Lung (tissue), 17 donors: ENCODE measurements at places on chromosomes 1 and 21. TPM values are rescaled to one million over a fixed set of nuclear protein-coding genes. Genes with fewer than 3 reads are reported as not detected.

The MOV10 gene
- 51.3 TPM for total RNA-seq

The CLEC20A gene
- not detected for total RNA-seq

The LHX8 gene
- not detected for total RNA-seq

The NGF gene
- 0.40 TPM for total RNA-seq

The RNPC3 gene
- total RNA-seq = 60.5 TPM

The CD1B gene
- not detected for total RNA-seq

The LAD1 gene
- 17.8 TPM for total RNA-seq

The NBPF4 gene
- not detected for total RNA-seq

The PDC gene
- not detected for total RNA-seq

The HSPB7 gene
- 34.2 TPM for total RNA-seq

GRCh38 chr1:221565711-221566110 lies 176.2 kb downstream of the DUSP10 start:
- DNase-seq = no peak
- H3K36me3 ChIP-seq = no peaks in the 10 kb centered on the region
- H3K4me3 ChIP-seq = no peak overlapping the region
- no peak overlapping the region for H3K27ac ChIP-seq
- no peaks in the 10 kb centered on the region for H3K4me1 ChIP-seq

DNA sequence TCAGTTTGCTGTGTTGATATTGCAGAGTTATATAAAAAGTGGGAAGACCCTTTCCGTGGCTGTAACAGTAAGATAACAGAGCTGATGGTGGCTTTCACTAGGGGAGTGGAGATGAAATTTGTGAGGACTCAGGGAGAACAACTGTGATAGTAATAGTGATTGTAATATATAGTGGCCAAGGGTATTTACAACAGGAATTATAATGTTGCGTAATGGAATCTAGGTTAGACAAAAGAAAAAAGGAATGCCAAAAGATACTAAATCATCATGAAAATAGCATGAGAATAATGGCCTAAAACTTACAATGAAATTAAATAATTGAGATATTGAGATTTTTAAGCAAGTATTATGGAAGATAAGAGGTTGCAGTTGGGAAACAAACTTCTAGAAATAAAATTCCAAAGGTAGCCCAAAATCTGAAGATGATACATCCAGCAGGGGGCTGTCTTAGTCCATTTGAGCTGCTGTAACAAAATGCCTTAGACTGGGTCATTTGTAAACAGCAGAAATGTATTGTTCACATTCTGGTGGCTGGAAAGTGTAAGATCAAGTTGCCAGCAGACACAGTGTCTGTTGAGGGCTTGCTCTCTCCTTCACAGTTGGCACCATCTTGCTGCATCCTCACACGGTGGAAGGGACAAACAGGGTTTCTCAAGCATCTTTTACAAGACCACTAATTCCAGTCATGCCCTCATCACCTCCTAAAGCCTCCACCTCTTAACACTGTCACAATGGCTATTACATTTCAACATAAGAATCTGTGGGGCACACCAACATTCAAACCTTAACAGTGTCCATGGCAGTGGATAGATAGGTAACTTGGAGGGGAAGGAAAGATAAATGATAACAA lies 711.2 kb downstream of the MRPL39 start:
- H3K4me1 ChIP-seq = no peaks in the 10 kb centered on the region
- H3K36me3 ChIP-seq = no peaks in the 10 kb centered on the region
- no peak overlapping the region for H3K4me3 ChIP-seq
- DNase-seq = peak; percentile 51

DNA sequence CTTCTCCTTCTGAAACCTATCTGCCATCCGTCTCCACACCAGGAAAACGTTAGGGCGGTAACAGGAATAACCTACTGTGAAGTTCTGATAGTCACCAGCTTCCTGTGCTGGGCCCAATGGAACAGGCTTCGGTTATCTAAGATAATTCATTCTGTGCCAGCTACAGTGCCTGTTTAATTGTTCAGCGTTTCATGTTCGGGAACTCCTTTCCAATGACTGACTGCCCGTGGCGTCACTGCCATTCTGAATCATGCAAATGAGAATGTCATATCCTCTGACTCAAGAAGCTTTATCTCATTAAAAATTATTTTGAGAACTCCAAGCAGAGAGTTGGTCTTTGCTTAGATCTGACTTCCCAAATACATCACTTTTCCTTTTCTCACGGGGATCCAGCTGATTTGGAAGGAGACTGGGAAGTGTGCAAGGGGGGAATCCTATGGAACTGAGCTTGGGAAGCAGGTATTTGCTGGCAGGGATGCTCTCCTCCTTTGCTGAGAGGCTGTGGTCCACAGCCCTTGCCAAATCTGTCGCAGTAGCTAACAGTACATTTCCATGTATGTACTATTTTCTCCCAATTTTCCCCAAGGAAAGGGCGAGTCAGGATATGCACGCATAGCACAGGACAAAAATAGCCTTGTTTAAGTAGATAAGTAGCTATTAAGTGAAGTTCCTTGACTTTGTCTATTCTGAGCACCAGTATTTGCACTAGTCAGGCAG lies 358.7 kb downstream of the LTN1 start:
- H3K27me3 ChIP-seq = no peaks in the 10 kb centered on the region
- H3K4me1 ChIP-seq = peaks cover 2% of the 10 kb centered on the region
- no peaks in the 10 kb centered on the region for H3K36me3 ChIP-seq
- DNase-seq = no peak
- no peak overlapping the region for H3K4me3 ChIP-seq

GRCh38 chr1:166273618-166274017 lies 106.8 kb upstream of the FAM78B start:
- H3K4me3 ChIP-seq = no peak overlapping the region
- H3K27me3 ChIP-seq = no peaks in the 10 kb centered on the region
- no peak overlapping the region for H3K27ac ChIP-seq
- H3K4me1 ChIP-seq = no peaks in the 10 kb centered on the region

- no peak for DNase-seq
- no peaks in the 10 kb centered on the region for H3K4me1 ChIP-seq
- H3K27ac ChIP-seq = no peak overlapping the region
Observed at GRCh38 chr21:28767523-28767922, 225.2 kb downstream of the LTN1 start.

DNA sequence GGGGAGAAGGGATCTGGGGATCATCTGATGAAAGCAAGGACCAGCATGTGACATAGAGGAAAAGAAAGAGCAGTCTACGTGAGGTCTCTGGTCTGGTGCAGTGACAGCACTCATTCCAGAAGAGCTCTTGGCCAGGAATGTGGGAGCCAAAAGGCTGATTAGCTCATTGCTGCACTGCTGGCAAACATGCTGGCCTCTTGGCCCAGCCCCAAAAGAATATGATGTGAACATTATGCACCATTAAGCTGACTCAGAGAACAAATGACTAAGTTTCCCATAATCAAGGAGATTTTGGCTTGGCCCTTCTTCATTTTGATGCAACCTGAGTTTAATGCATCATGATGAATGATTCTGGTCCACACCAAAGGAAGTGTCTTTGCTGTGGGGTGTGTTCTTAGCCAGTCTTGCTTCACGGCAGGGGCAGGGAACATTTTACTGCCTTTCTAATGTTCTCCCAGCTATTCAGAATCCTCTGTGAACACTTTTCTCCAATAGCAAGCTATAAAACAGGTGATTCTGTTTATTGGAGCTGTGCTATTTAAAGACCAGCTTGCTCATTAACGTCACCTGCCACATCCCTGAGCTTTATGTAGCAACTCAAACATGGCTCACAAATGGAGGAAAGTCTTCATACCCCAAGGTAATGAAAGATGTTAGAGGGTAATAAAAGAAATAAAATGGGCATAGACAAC lies 55.1 kb downstream of the PCBP3 start:
- no peaks in the 10 kb centered on the region for H3K4me1 ChIP-seq
- no peaks in the 10 kb centered on the region for H3K36me3 ChIP-seq
- peak; percentile 70 for DNase-seq
- no peaks in the 10 kb centered on the region for H3K27me3 ChIP-seq
- H3K4me3 ChIP-seq = no peak overlapping the region

GRCh38 chr21:43825936-43826622 lies 36.7 kb downstream of the RRP1 start:
- peak; percentile 72 for DNase-seq
- H3K4me1 ChIP-seq = no peaks in the 10 kb centered on the region
- no peak overlapping the region for H3K27ac ChIP-seq
- no peak overlapping the region for H3K4me3 ChIP-seq
- no peaks in the 10 kb centered on the region for H3K36me3 ChIP-seq
- H3K27me3 ChIP-seq = no peaks in the 10 kb centered on the region

- no peak for DNase-seq
- no peak overlapping the region for H3K27ac ChIP-seq
- no peaks in the 10 kb centered on the region for H3K27me3 ChIP-seq
- H3K36me3 ChIP-seq = no peaks in the 10 kb centered on the region
- H3K4me1 ChIP-seq = no peaks in the 10 kb centered on the region
Observed at GRCh38 chr1:183306317-183307042, 111.7 kb downstream of the NMNAT2 start.

DNA sequence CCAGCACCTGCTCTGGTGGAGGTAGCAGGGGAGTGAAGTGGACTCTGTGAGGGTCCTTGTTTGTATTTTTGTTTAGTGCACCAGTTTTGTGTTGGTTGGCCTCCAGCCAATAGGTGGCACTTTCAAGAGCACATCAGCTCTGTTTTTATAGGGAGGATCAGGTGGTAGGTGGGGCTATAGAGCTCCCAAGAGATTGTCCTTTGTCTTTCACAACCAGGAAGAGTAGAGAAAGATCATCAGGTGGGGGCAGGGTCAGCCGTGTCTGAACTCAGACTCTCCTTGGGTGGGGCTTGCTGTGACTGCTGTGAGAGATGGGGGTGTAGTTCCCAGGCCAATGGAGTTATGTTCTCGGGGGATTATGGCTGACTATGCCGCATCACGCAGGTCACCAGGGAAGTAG lies 159.8 kb downstream of the ZNF326 start:
- H3K27me3 ChIP-seq = no peaks in the 10 kb centered on the region
- H3K36me3 ChIP-seq = no peaks in the 10 kb centered on the region
- H3K4me1 ChIP-seq = no peaks in the 10 kb centered on the region

DNA sequence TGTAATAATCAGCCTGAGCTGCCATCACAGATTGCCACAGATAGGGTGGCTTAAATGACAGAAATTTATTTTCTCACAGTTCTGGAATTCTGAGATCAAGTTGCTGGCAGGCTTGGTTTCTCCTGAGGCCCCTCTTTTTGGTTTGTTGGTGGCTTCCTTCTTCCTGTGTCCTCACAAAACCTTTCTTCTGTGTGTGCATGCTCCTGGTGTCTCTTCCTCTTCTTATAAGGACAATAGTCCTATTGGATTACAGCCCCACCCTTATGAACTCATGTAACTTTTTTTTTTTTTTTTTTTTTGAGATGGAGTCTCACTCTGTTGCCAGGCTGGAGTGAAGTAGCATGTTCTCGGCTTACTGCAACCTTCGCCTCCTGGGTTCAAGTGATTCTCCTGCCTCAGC lies 41.0 kb upstream of the F3 start:
- no peaks in the 10 kb centered on the region for H3K4me1 ChIP-seq
- H3K36me3 ChIP-seq = no peaks in the 10 kb centered on the region
- no peak for DNase-seq
- H3K27me3 ChIP-seq = no peaks in the 10 kb centered on the region

DNA sequence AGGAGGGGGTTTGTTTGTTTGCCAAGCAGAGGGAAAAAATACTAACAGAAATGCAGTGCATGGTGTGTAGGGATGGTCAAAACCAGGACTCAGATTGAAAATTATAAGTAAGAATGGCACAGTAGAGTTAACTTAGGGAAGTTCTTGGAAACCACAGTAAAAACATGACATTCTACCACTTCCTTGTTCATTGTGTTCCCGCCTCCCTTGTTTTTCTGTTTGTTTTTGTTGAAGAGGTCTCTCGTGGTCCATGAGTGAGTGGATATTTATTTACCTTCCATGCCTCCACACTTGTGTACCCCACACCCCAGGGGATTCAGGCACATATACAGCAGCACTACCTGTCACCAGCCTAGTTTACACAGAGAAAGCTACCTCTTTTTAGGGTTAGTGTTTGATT lies 69.6 kb downstream of the OLFML2B start:
- peaks cover 8% of the 10 kb centered on the region for H3K36me3 ChIP-seq
- no peaks in the 10 kb centered on the region for H3K27me3 ChIP-seq
- H3K4me1 ChIP-seq = no peaks in the 10 kb centered on the region
- no peak overlapping the region for H3K27ac ChIP-seq

DNA sequence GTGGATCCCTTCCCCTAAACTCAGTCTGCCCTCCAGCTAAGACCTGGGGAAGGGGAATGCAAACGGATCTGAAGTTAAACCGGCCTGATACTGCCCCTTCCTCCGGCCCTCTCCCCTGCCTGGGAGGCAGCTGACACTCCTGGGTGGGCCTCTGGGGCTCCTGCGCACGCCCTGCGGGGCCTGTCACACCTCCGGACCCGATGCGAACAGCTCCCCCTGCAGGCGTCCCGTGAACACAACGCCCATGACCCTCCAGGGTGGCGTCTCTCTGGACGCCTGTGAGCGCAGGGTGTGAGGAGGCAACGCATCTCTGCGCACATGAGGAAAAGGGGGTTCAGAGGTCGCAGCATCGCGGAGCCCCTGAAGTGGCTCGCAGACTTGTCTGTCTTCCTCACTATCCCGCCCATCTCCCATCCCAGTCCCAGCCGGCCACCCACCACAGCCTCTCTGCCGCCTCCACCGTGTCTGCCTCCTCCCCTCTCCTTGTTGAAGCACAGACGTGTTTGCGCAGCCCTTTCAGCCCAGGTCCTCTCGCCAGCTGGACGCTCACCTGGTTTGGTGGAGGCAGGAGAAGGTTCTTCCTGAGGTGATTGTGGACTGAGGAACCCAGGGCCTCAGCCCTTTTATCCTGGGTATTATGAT lies 421 bp upstream of the LCE3A start:
- no peaks in the 10 kb centered on the region for H3K4me1 ChIP-seq
- no peak for DNase-seq
- no peaks in the 10 kb centered on the region for H3K27me3 ChIP-seq
- H3K36me3 ChIP-seq = no peaks in the 10 kb centered on the region

- no peak for DNase-seq
- H3K27ac ChIP-seq = no peak overlapping the region
- no peaks in the 10 kb centered on the region for H3K4me1 ChIP-seq
- no peaks in the 10 kb centered on the region for H3K27me3 ChIP-seq
Observed at GRCh38 chr1:161091796-161092507, 2.6 kb upstream of the NECTIN4 start.

GRCh38 chr21:37619464-37619974 lies 252.9 kb downstream of the DYRK1A start:
- no peaks in the 10 kb centered on the region for H3K36me3 ChIP-seq
- peaks cover 14% of the 10 kb centered on the region for H3K4me1 ChIP-seq
- H3K4me3 ChIP-seq = no peak overlapping the region
- no peaks in the 10 kb centered on the region for H3K27me3 ChIP-seq
- no peak for DNase-seq
- no peak overlapping the region for H3K27ac ChIP-seq

GRCh38 chr1:240800291-240800690 lies 188.3 kb upstream of the GREM2 start:
- H3K27me3 ChIP-seq = no peaks in the 10 kb centered on the region
- no peaks in the 10 kb centered on the region for H3K4me1 ChIP-seq
- no peak overlapping the region for H3K4me3 ChIP-seq
- H3K27ac ChIP-seq = no peak overlapping the region
- H3K36me3 ChIP-seq = no peaks in the 10 kb centered on the region

GRCh38 chr1:208303743-208304712 lies 59.8 kb upstream of the PLXNA2 start:
- H3K4me3 ChIP-seq = no peak overlapping the region
- H3K36me3 ChIP-seq = no peaks in the 10 kb centered on the region
- H3K27me3 ChIP-seq = no peaks in the 10 kb centered on the region
- DNase-seq = no peak
- H3K4me1 ChIP-seq = peaks cover 12% of the 10 kb centered on the region
- H3K27ac ChIP-seq = no peak overlapping the region
